ENCODE measurements at places on chromosomes 1 and 21.

DNA sequence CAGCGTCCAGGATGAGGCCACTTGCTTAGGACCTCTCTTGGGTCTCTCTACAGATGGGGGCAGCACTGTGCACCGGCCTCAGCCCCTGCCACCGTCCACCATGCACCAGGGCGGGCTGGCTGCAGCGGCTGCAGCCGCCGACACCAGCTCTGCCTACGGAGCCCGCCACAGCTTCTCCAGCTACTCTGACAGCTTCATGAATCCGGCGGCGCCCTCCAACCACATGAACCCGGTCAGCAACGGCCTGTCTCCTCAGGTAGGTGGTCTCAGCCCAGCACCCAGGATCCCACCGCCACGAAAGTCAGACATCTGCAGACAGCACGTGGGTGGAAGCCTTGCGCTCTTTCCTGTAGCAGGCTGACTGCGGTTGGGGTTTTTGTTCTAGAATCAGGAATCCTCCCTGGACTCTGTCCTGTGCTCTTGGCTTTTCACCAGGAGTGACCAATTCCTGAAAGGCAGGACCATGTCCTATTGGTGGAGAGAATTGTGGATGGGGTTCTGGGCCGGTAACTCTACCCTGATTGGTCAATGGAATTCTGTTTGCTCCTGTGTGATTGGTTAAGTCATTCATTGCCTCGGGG, 72.5 kb downstream of the PAX7 start:
- peak; percentile 3 for DNase-seq

GRCh38 chr1:224694969-224695368, 78.9 kb downstream of the CNIH3 start:
- DNase-seq, result no peak

DNA sequence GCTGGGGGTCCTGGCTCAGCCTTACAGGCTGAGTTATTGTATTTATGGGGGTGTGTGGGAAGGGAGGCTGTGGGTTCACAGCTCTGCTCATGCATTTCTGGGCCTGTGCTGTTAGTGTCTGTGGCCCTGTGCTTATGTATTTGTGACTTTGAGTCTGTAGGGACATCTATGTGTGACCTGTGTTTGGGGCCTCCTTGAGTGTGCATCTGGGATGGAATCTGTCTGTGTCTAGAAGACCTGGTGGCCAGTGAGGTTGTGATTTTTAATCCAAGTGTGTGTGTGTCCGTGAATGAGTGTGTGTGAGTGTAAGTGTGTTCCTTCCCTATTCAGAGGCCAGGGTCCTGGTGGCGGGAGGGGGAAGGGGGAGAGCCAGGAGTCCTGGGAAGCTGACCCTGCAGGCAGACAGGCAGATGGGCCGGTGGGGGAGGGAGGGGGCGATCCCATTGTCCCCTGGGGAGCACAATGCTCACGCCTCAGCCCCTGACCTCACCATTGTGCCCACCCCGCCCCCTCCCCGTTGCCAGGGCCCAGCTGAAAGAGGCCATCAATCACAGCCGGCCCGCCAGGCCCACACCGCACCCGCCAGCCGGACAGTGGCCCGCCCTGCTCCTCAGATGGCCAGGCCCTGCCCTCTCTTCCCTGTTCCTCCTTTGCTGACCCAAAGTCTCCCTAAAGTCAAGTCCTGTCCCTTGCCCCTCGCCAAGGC, 19.6 kb downstream of the SLC27A3 start:
- no peak for DNase-seq

DNA sequence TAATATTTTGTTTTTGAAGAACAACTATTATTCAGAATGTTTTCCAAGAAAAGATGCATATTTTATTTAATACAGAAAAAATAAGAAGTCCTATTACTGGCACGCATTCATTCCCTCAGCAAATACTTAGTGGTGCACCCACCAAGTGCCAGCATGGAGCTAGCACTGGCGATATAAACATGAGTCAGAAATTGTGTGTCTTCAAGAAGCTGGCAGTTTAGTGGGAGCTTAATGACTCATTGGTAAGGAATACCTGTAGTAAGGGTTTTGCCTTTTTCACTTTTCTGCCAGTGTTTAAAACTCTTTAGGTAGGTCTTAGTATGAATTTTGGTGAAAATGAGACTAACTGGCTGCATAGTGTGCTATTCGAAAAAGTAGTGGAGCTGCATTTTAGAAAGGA, 6.3 kb downstream of the MAGI3 start:
- DNase-seq, result no peak

- no peak for DNase-seq
Measured at GRCh38 chr1:52532731-52533327, 20.1 kb downstream of the TUT4 start.

DNA sequence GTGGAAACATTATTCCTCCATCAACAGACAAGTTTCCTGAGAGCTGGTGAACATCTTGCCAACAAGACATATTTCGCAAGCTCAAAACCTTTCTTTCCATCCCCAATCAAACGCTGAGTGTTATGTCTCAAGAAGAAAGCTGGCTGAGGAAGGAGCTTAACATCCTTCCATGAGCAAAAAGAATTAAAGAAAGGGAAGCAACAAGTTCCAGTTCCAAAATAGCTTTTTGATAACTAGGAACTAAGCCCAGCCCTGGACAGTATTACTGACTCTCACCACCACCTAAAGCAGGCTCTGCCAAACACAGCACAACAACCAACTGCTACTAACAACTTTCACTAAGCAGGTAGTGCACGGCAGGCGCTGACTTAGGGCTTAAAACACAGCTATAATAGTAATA, 50.2 kb downstream of the CAPZB start:
- no peak for DNase-seq

DNA sequence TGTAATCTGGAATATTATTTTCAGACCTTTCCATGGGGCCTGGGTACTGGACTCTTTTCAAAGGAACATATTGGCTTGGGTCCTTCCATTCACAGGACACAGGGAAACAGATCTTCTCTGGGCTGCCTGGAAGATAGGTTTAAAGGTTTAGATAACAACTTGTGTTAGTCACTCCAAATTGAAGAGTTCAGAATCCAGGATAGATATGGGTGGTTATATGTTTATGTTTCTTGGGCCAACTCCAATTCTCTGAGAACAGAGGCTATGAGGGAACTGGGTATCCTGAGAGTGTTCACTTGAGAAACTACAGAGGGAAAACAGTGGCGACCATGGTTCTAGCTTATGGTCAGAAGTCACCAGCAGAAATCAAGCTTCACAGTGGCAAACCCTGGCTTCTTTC, 8.7 kb upstream of the PIGM start:
- DNase-seq, result no peak

DNA sequence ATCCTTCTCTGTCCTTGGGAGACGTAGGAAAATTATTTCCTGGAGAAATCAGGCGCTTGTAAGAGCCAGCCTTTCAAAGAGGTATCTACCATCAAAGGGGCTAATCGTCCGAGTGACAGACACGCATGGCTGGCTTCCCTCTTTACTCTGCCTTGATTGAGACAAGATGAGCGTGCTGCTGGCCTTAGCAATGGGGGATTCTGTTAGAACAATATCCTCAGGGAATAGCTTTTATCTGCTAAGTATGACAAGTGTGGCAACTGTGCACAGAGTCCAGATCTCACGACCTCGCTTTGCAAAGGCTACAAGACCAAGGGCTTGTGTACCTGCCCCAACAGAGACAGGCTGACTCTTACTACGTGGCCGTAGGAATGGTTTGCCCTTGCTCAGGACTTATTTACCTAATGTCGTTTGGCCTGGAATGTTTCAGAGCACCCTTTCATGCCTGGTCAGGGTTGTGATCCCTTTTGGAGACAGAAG, 417.1 kb downstream of the KIF26B start:
- no peak for DNase-seq

- DNase-seq, result no peak
Measured at GRCh38 chr21:34924771-34925419, 124.2 kb downstream of the RUNX1 start.

DNA sequence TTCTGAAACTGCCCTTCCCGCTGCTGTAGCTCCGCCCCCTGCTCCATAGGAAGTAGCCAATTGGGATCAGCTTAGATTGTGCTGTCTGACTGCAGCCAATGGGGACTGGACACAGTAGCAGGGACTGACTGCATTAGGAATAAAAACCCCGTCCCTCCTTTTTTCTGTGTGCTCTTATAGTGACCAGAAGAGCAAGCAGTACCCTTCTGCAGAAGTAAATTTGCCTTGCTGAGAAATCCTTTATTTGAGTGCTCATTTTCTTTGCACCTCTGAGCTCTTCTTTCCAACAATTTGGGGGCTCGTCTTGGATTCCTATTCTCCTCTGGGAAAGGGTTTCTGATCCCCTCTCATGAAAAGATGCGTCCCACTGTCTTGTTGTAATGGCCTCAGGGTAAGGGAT, 16.2 kb downstream of the OR2L13 start:
- DNase-seq, result no peak

GRCh38 chr1:84122780-84123382, 21.2 kb upstream of the PRKACB start:
- peak; percentile 9 for DNase-seq

DNA sequence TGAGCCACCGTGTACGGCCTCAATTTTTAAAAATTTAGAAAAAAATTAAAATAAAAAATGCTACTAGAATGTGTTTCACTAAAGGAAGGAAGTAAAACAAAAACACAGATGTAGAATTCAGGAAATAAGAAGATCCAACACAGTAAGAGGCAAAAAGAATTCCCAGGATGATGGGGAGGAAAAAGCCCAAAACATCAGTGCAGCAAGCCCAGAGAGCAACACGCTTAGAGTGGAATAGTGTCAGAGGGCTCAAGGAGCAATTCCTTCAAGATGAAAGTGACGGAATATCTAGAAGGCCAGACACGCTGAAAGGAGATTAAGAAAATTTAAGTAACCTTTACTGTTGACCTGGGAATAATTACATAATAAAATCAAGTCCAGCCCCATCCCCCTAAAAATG, 80.4 kb downstream of the DAP3 start:
- DNase-seq, result no peak

- DNase-seq, result no peak
Measured at GRCh38 chr21:38937844-38938243, 132.1 kb downstream of the ETS2 start.

- DNase-seq, result peak; percentile 71
Measured at GRCh38 chr1:22751124-22751531, 40.5 kb downstream of the EPHB2 start.

- peak; percentile 66 for DNase-seq
Measured at GRCh38 chr1:206455666-206456344, 14.5 kb upstream of the IKBKE start.

GRCh38 chr1:42385283-42385682, 4.7 kb downstream of the RIMKLA start:
- DNase-seq, result no peak

DNA sequence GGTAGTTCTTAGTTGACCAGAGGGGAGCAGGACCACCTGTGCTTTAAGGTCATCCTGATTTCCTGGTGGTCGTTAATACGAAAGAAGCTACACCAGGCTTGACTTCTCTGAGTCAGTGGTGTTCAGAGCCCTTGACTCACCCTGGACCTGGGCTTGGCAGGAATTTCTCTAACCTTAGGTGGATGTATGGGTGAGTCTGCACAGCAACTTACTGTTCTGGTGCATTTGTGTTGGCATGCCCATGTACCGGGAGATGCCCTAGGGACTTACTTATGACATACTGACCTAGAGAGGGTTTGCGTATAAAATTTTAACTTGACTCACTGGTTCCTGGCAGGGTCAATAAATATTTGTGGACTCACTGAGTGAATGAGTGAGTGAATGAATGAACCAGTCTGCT, 304.6 kb downstream of the DISC1 start:
- DNase-seq, result no peak

- DNase-seq, result no peak
Measured at GRCh38 chr1:6596886-6597776, 5.5 kb downstream of the KLHL21 start.

DNA sequence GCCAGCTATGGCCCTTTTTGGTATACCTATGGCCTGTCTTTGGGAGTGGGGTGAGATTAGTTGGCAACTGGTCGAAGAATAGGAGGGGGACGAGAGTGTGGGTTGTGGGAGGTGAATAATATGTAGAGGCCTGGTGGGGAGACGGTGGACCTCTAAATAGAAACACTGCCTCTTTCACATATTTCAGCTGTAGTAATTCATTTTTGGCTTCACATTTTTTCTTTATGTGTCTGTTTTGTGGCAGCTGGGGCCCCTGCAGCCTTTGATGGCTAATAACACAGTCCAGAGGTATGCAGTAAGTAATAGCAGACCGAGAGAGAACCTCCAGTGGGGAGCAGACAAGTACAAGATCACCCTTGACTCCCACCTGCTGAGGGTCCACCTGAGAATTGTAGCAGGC, 75.9 kb downstream of the HLX start:
- DNase-seq, result no peak

DNA sequence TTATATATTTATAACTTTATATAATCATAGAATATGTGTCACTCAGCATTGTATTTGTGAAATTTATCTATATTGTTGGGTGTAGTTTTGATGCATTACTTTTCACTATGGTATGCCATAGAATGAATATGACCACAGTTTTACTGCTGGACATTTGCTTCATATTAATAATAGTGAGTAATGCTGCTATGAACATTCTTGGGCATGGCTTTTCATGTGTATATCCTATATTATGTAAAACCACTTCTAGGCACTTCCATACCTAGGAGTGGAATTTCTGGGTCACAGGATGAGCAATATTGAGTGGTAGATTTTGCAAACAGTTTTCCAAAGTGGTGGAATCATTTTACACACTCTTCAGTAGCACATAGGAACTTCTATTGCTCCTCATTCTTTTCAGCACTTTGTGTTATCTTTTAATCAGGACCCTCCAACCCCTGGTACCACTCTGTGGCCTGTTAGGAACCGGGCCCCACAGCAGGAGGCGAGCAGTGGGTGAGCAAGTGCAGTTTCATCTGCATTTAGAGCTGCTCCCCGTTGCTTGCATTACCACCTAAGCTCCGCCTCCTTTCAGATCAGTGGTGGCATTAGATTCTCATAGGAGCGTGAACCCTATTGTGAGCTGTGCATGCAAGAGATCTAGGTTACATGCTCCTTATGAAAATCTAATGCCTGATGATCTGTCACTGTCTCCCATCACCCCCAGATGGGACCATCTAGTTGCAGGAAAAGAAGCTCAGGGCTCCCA, 56.0 kb upstream of the CNIH3 start:
- no peak for DNase-seq

- DNase-seq, result no peak
Measured at GRCh38 chr21:42578761-42579415, 65.2 kb downstream of the SLC37A1 start.

DNA sequence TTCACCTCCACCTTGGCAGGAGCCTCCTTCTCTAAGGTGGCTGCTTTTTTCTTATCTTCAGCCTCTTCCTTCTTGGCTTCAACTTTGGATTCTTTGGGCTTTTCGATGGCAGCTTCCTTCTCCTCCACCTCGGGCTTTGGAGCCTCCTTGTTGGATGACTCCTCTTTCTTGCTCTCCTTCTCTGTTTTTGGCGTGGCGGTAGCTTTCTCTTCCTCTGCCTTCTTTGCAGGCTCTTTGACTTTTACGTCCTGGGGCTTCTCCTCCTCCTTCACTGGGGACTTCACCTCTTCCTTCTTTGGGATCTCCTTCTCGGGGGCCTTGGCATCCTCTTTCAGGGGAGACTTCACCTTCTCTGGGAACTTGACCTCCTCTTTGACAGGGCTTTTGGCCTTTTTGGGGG, 13.9 kb upstream of the CD2 start:
- DNase-seq, result no peak

DNA sequence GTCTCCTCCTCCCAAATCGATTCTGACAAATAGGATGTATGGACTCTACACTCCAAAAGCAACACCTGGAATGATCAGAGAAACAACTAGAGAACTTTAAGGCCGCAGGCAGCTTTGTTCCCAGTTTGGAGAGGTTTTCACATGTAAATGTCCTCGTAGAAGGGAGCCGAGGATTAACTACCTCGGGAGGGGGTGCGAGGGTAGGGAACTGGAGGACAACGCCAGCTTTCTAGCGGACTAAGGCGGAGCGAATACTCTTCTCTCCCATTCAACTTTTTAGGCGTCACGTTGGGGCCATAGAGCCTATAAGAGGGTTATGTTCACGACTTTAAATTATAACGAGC, 1.2 kb downstream of the SCAF4 start:
- DNase-seq, result no peak

Data from DMS153 (cell line).